ENCODE measurements at places on chromosomes 6 and 20.
A peak's percentile ranks its signal among the peaks of the same experiment; 100 is the strongest.

DNA sequence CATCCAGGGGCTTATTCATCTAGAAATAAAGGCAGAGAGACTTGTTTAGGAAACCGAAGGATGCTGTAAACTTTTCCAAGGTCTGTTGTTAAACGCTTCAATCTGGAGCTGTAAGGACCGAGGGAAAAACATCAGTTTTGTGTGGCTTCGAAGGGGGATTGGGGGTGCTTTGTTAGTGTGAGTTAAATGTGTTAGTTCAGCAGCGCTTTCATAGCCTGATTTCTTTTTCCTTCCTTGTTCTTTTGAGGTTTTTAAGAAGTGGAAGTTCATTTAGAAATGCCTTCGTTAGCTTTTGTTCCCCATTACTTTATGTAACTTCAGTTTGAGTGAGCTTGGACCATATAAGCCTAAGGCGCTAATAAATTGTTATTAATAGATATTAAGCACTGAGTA, 1.5 kb downstream of the ANKS1A start:
- DNase-seq: no peak

DNA sequence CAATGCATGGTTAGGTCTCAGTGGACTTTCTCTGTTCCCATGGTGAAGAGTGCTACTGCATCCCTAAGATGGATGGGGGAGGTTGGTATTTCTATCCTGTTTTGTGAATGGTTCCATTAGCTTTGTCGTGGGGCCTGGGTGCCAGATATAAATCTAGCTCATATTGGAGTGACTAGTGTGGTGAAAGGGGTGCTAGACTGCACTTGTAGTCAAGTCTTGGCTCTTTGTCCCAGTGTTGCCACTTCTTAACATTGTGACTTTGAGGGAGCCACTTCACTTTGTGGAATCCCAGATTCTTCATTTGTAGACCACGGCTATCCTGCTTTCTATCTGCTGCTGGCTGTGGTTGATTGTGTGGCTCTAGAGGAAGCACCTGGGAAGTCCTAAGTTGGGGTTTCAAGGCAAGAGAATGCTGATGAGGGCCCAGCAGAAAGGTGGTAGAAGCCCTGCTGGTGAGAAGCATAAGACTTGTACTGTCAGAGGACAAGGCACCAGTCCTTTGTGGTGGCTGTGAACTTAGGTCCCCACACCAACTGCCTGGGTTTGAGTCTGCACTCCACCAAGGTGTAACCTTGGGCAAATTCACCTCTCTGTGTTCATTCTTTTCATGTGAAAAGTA, 44.1 kb downstream of the VAPB start:
- DNase-seq: no peak

DNA sequence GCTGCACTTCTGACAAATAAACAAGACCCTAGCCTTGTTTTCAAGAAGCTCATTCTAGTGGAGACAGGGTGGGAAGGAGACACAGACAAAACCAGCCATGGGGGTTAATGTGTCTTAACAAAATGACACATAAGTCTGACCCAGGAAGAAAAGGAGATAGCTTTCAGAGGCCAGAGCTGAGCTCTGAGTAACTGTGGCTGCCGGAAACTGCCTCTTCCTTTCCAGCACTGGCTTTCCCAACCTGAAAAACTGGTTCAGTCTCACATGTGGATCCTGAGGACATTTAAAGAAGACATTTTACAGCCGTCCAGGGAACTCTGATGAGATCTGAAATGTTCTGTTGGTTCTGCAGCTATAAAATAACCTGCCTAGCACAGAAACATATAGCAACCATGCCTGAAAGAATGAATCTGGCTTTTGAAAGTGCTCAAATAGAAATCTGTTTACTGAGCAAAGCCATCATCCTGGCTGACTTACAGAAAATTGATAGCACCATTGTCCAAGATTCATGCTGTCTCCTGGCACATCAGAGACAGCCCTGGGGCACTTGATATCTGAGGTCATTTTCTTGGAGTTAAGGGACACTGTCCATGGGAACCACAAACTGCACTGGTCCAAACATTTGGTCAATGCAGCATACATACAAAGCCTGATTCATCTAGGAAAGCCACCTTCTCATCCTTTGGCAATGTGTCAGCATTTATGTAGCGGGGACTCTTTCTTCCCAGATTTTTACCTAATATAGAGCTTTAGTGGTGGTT, 83.2 kb upstream of the PAX1 start:
- DNase-seq: no peak

DNA sequence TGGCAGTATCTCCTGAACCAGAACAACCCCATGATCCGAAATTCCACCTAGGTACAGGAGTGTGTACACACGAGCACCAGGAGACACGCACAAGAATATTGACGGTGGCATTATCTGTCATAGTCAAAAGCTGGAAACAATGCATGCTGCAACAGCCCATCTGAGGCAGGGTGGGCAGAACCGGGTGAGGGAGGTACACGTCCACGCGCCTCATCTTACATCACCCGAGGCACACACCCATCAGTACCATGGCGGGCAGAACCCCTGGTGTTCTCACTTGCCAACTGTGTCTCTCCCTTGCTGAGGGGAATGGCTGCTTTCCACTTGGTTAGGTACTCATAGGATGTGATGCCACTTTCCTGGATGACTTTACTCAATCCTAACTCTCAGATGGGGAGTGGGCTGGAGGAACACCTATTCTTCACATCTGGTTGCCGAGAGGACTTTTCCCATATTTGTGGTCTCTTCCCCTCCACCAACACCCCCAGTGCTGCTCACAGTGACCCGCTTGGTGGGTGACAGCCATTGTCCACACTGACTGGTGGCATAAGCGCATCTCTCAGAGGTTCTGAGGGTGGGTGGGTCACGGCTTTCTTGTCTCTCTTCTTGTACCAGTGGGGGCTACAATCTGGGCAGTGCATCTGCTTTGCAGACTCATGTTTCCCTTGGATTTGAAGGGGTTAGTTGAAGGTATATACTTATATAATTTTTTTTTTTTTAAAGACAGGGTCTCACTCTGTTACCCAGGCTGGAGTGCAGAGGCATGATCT, 13.5 kb downstream of the PPP1R3G start:
- no peak for DNase-seq

- DNase-seq: no peak
Observed at GRCh38 chr6:7241709-7242645, 71.0 kb downstream of the SSR1 start.

- no peak for DNase-seq
Observed at GRCh38 chr6:150991487-150991886, 126.0 kb downstream of the MTHFD1L start.

- DNase-seq: no peak
Observed at GRCh38 chr6:101878554-101879276, 485.2 kb downstream of the GRIK2 start.

DNA sequence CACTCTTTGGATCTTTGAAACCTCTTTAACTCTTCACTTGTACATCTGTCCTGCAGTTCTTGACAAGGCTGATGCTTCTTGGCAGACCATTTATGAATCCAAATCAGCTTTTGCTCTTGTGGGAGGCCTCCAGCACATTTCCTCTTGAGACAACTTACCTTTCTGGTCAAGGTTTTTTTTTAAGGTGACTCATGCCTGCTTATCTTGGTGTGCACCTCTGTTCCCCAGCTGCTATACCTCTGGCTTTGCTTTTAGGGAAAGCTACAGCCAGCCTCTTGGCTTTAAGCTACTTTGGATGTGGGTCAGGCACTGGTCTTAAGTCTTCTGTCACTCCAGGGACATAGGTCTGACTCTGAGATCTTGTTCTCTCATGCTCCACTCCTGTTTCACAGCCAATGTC, 106.5 kb downstream of the PHF3 start:
- no peak for DNase-seq

DNA sequence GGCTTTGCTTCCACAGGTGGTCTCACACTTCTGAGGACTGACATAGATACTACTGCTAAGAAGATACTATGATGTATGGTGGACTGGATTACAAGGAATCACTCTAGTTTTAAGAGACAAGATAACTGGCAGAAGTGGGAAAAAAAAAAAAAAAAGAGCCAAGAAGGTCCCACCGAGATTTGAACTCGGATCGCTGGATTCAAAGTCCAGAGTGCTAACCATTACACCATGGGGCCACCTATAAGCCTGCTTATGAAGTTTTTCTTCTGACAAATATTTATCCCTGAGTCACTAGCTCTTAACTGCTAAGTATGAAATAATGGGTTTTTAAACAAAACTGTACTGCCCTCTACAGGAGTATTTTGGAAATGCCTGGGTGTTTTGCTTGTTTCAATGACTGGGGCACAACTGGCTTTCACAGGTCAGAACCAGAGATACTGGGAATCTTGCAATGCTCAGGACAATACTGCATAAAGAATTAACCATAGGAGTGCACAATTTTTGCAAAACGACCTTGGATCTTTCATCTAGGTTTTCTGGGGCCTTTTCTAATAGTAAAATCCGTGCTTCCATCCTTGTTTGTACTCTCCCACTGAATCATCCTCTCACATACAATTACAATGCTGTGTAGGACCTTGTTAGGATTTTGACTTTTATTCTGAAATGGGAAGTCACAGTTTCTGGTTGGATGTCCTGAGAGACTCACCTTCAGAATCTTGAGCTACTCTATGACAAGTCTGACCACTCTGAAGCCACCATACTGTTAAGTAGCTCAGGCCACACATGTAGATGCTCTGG, 116.3 kb downstream of the OR2B2 start:
- peak; percentile 32 for DNase-seq

DNA sequence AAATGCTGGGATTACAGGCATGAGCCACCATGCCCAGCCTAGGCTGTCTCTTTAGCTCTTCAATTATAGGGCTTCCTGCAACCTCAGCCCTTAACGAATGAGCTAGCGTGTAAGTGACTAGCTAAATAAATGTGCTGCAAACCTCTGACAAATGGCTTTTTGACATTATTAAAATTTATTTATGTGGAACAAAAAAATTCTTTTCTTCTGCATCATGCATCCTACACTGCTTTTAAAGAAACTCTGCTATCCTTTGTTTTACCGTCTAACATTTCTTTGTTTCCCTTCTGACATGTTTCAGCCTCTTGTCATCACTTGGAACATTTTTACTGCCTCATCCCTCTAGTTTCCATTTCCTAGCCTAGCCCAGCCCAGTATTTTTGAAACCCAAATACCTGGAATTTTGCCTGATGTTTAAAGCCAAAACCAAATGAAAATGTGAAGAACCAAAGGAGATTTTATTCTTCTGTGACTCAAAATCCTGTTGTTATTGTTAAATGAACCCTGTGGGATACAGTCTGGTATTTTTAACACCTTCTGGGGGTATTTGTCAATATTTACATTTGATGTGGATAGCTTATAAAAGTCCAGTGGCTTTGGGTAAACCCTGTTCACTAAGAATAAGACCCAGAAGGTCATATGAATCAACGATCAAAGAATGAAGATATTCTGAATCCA, 9.5 kb downstream of the NT5E start:
- DNase-seq: no peak

DNA sequence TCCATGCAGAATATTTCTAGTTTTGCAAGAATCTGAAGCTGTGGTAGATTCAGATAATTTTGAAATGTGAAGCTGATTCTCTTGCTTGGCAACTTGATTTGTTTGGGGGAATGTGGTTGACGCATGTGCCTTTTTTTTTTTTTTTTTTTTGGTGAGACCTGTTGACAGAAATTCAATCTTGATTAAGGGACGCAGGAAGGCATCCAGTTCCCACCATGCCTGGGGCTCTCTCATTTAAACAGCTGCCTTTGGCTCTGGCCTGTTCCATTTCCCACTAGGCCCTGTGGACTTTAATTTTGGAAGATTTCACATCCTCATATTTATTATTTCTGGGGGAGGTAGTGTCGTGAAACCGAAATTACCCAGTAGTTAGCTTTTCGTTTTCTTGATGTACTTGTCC, 8.6 kb downstream of the TPX2 start:
- no peak for DNase-seq

DNA sequence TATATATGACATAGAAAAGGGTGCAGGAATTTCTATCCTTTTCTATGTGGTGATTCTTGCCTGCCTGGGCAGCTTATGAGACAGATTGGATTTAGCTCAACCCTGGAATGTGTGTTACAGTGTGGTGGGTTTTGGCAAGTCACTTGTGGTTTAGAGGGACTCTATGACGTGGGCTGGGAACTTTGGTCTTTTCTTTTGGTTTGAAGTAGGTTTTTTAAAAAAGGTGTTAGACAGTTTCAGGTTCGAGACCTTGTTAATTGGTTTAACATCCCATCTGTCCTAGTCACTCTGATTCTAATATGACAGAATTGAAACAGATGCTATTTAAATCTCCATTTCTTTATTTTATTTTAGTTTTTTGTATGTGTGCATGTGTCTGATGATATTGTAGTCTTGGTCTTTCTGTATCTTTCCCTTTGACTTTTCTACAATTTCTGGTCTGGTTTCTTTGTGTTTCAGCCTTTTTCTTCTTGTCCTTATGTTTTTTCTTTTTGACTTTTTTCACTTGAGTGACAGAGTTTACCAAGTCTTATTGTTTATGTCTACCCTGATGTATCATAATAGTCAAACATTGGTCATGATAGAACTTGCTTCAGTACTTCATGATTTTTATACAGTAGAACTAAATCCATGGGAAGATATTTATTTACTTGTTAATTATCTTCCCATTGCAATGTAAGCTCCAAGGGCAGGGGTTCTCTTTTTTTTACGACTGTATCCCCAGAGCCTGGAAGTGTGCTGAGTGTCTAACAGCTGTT, 174.3 kb downstream of the CDKAL1 start:
- peak; percentile 52 for DNase-seq

GRCh38 chr6:34362909-34363680, 29.4 kb downstream of the NUDT3 start:
- DNase-seq: no peak

GRCh38 chr6:38533064-38533463, 106.7 kb downstream of the BTBD9 start:
- no peak for DNase-seq

GRCh38 chr6:107642095-107642860, 152.4 kb downstream of the SOBP start:
- no peak for DNase-seq

DNA sequence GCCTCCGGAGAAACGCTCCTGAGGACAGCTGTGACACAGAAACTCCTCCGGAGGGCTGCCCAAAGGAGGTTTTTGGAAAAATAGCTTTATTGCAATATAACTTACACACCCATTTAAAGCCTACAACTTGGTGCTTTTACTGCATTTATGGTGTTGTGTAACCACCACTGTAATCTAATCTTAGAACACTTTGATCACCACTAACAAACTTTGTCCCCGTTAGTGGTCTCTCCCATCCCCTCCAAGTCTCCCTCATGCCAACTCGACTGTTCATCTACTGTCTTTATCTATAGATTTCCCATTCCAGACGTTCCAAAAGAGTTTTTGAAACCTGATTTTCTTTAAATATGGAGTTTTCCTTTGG, 62.8 kb downstream of the SYNJ2 start:
- DNase-seq: no peak

DNA sequence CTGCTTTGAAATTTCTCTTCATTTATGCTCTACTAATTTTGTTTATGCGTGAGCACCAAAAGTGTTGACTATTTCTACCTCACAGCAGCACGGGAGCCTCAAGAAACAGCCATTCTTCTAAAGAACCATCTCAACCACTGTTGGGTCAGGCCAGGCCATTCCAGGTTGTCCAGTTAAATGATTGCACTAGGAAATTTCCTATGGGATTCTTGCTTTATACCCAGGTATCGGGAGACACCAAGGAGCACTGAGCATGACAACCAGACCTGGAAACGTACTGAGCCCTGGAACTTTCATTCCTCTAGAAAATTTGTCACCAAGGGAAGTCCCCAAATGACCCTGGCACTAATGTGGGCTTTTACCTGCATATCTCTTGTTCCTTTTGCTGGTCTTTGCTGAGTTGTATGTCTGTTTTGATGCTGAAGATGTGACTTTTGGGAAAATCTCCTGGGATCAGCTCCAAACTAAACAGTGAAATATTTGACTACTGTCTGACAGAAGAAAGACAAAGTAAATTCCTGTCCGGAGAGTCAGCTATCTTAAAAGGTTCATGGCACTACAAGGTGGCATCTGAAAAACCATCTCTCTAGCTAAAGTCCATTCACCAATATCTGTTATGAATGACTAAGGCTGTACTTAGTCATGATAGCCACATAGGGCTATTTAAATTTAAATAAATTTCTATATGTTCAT, 70.5 kb downstream of the SNAP25 start:
- DNase-seq: no peak
